ENCODE measurements at places on chromosomes 2 and 18. TPM values are rescaled to one million over a fixed set of nuclear protein-coding genes. Genes with fewer than 3 reads are reported as not detected.

DNA sequence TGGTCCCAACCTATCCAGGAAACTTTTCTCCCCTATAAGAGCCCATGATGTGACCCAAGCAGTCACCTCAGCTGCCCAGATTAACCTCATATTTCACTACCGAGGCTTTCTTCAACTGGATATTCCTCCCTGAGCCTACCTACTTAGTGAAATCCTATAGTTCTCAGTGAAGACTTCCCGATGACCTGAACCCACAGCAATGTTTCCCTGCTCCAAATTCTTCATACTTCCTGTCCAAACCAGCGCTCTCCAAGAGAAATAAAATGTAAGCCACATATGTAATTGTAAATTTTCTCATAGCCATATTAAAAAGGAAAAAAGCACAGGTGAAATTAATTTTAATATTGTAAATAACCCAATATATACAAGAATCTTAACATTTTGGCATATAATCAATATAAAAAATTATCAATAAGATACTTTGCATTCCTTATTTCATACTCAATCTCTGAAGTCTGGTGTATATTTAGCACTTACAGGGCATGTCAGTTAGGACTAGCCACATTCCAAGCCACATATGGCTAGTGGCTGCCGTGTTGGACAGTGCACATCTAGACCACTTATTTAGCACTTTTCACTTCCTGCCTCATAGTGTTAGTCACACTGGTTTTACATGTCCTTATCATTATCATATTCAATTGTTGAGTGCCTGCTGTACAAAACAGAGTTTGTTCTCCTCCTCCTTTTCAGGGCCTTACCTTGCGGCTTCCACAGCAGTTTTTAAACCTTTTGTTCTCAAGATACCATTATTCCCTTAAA, 1.9 kb upstream of the STAT4 start:
- DNase-seq, result no peak

DNA sequence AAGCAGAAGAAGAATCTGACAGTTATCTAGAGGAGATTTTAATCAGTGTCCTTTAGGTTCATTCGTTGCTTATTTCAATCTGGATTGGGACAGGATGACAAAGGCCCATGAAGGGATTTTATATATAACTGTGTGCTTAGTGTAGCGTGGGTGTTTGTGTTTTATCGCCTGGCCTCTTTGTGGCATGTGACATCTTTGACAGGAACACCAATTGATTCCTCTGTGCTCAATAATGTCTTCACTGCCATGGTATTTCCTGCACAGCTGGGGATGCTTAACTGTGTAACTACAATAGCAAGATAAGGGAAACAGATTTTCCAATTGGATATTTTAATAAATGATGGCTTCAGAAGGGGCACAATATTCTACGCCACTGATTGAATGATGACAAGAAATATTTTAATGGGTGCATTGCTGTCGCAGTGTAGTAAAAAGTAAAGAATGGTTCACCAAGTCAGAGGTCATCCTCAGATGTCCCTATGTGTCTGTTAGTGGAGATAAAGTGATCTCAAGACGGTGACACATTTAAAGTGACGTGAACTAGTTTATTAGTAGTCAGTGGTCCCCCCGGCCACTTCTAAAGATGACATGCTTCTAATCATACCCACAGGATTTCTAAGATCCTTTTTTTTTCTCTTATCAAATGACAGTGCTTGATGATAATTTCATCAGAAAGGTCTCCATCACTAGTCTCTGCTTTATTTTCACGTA, 160.4 kb downstream of the AGAP1 start:
- no peak for DNase-seq

GRCh38 chr2:43074052-43074451, 152.4 kb downstream of the ZFP36L2 start:
- no peak for DNase-seq

DNA sequence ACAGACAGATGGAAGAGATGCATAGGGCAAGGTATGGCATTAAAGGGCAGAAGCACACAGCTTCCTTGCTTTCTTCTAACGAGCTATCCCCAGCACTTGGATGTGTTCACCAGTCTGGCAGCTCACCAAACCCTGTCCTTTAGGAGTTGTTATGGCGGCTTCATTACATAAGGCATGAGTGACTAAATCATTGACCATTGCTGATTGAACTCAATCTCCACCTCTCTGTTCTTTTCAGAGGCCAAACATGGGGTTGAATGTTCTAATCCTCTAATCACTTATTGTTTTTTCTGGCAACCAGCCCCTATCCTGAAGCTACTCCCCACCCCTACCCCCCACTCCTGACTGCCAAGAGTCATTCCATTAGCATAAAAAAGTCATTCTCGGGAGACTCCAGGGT, 301.8 kb downstream of the XIRP2 start:
- DNase-seq, result no peak

- no peak for DNase-seq
Observed at GRCh38 chr2:118576109-118576855, 271.2 kb downstream of the EN1 start.

GRCh38 chr2:62423883-62424458, 82.0 kb downstream of the TMEM17 start:
- no peak for DNase-seq

DNA sequence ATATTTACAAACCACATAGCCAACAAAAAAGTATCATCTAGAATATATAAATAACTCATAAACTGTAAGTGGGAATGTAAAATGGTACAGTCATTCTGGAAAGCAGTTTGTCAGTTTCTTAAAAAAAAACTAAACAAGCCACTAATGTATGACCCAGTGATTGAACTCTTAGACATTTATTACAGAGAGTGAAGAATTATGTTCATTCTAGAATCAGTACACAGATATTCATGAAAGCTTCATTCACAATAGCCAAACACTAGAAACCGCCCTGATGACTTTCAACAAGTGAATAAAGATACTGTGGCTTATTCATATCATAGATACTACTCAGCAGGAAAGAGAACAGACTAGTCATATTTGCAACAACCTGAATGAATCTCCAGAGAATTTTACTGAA, 1541.5 kb downstream of the LRP1B start:
- no peak for DNase-seq

The KIF5C gene
- total RNA-seq, result 4.5 TPM

GRCh38 chr2:162382278-162382677, 38.3 kb downstream of the GCA start:
- no peak for DNase-seq

GRCh38 chr2:237717366-237718276, 81.0 kb upstream of the RBM44 start:
- no peak for DNase-seq

The BOK gene
- 10.7 TPM for total RNA-seq

DNA sequence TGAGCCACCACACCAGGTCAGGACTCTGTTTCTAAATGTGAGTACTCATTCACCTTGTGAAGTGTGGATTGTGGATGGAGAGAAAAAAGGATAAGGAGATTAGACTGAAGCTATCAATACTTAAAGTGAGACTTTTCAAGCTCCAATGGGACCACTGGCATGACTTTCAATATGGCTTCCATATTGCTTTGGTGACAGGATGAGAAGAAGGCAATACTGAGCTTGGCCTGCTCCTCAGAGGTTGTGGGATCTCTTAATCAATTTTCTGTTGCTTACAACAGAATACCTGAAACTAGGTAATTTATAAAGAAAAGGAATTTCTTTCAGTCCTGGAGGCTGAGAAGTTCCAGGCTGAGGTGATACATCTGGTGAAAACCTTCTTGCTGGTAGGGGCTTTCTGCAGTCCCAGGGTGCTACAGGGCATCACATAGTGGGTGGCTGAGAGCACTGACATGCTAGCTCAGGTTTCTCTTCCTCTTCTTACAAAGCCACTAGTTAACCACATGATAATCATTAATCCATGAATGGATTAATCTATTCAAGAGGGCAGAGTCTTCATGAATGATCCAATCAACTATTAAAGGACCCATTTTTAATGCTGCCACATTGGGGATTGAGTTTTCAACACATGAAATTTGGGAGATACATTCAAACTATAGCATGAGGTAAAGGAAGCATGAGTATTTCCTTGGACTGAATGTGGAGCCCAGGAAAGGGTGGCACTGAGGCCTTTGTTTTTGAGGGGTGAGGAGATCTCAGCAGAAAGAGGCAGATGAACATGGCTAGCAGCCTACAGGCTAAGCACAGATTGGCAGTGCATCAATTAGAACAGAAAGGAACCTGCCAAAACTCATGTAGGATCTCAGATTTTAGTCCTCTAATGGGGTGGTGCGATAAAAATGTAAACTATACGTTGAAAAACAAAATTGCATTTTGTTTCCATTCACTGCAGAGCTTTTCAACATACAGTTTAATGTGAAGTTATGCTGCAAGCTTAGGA, 274.5 kb downstream of the PIK3C3 start:
- DNase-seq, result no peak

DNA sequence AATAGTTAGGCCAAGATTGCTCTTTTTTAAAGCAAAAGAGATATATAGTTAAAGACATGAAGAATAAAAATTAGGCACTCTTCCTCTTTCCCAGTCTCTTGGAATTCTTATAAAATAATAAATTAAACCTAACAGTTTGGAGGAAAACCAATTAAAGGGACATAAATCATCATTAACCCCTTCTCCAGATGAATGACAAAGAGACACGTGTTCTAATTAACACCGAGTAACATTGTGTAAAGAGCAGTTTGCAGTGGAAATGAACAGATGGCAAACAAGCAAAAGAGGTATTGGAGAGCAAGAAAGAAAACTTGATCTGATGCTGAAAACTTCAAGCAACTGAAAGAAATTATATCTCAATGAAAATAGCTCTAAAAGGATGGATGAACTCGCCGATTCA, 48.4 kb downstream of the BCL2 start:
- DNase-seq, result no peak

- DNase-seq, result no peak
Observed at GRCh38 chr2:144111437-144111836, 408.5 kb downstream of the ZEB2 start.

DNA sequence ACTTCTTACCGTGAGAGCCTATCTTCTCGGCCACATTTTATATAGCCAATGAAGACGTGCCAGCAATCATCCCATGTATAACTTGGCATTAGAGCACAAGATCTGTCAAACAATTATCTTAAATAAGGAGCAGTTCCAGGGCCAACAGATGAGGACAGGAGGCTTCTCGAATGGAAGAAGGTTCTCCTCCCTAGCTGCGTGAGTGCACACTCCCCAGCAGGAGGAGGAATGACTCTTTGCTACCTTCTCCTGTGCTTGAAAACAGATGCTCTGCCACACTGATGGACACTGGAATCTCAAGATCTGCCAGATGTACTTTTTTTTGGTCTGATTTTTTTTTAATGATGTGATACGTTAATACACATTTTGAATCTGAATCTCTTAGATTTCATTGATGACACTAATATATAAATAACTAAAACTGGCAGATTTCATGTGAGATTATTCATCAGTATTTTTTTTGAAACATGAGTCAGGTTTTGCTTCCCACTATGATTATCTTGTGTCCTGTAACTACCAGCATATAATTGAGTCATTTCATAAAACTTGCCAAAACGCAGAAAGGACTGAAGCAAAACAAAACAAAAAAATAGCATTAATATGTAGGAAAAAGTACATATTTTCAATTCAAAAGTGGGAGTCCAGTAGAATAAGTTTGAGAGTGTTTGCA, 626 bp upstream of the VIT start:
- no peak for DNase-seq

DNA sequence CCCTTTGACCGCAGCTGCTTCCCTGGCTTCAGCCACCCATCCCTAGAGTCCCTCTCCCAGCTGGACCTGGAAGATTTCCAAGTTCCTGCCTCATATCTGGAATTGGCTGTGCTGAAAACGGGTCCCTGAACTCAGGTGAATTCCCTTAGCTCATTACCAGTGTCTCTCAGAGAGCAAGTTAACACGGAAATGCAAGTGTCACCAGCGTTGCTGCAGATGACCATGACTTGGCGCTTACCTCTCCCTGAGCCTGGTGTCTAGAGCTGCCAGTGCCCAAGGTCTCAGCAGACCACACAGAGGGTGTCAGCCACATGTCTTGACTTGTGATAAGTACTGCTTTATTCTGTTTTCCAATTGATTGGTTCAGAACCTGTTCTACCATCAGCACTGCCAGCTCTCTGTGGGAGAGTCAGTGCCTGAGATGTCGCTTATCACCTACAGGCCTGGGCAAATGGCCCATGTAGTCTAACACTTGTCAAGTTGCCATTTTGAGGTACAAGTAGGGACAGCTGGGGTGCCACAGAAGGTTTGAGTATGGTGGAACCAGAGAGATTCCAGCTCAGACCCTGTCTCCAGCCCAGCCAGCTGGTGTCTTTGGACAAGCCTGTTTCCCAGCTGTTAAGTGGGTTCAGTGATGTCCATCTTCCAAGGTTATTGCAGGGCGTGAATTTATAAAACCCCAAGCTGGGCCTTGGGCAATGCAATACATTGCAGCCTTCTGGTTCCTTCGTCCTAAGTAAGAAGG, 48.7 kb downstream of the LYPD1 start:
- no peak for DNase-seq

GRCh38 chr2:157747695-157748370, 119.2 kb upstream of the ACVR1C start:
- no peak for DNase-seq

The PAPOLG gene
- 14.5 TPM for total RNA-seq

GRCh38 chr18:76121011-76121410, 374.0 kb downstream of the ZNF516 start:
- DNase-seq, result no peak

- DNase-seq, result no peak
Observed at GRCh38 chr2:85800586-85800985, 46.8 kb downstream of the ATOH8 start.

DNA sequence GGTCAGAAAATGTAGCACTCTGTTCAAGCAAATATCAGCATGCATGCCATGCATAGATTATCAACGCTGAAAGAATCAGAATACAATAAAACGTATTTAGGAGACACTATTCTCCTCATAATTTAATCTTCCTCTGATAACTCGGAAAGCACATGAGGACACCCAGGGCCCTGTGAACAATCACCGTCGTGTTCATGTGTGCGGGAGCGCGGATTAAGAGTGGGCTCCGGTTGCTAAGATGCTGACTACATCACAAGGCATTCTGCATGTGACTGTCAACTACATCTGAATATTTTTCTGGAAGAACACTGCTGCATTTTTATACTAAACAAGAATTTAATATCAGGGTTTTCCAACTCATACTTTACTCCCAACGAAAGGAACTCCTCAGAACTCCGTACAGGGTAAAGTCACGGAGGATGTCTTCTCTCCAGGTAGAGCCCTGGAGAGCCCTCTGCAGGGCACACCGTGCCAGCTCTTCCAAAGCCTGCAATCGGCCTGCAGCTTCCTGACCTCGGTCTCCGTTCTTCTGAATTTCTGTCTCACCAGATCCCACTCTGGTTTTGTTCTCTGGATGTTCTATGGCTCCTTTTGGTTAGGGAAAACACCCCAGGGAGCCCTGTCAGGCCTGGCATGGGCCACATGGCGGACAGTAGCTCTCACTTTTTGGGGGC, 59.6 kb downstream of the ZNF516 start:
- no peak for DNase-seq

DNA sequence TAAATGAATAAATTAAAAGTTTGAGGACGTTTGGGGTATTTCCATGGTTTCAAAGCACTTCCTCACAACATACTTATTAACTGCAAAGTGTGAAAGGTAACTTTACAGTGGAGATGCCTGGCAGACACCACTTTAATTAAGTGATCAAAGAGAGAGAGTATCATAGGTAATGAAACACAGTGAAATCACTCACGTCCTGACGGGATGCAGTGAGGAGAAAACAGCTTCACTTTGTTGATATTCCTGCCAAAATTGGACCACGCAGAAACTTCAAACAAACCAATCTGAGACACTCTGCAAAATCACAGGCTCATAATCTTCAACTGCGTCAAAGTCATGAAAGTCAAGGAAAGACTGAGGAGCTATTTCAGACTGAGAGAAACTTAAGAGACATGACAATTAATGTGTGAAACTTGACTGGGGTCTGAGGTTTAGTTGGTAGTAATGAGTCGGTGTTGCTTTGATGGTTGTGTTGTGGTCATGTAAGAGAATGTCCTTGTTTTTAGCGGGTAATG, 66.0 kb upstream of the ITGB6 start:
- no peak for DNase-seq
